ENCODE measurements at places on chromosomes 1 and 21.

GRCh38 chr1:214466403-214467077 is 84.9 kb downstream of the PTPN14 start:
- no peak for DNase-seq

DNA sequence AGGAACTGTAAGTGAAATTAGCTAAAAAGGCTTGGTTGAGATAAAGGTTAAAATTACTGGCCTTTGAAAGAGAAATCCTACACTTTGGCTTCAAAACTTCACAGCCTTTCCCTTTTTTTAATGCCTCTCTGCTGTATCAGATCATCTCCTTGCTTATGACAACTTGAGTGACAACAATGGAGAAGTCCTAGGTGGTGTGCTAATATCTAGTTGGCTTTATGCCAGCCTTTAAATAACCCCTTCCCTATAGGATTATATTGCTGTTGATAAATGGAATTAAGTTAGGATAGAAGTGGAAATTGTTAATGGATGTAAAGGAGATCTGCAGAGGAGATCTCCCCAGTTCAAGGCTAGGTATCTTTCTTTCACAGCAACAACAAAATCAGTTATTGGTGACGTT is 130.2 kb upstream of the ATP1B1 start:
- no peak for DNase-seq

GRCh38 chr1:112532064-112532463 is 23.3 kb downstream of the WNT2B start:
- DNase-seq, result no peak

GRCh38 chr21:43289966-43290365 is 121.2 kb downstream of the CRYAA start:
- no peak for DNase-seq

- DNase-seq, result no peak
Measured at GRCh38 chr1:177686933-177687332, 282.9 kb downstream of the SEC16B start.

GRCh38 chr21:33238565-33239255 is 9.0 kb downstream of the IFNAR2 start:
- no peak for DNase-seq

GRCh38 chr1:163444665-163445064 is 122.9 kb downstream of the NUF2 start:
- DNase-seq, result no peak

- no peak for DNase-seq
Measured at GRCh38 chr1:241611736-241612135, 28.4 kb downstream of the CHML start.

GRCh38 chr1:64948905-64949833 is 17.2 kb downstream of the JAK1 start:
- DNase-seq, result no peak

DNA sequence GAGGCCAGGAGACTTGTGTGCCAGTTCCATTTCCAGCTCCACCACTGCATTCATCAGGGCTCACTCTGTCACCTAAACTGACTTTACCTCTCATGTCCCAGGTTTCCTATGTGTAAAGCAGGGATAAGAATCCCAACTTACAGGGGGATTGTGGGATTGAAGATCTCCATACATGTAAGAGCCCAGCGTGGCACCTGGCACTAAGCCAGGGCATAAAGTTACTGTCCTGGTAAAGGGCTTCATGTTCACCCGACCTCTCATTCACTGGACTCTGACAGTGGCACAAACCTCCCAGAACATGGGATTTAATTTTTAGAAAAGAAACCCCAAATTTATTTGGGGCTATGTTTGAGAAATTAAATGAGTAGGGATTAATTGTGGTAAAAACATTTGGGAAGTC is 8.9 kb upstream of the IGFN1 start:
- no peak for DNase-seq

GRCh38 chr1:191662746-191663145 is 495.5 kb upstream of the RGS18 start:
- no peak for DNase-seq

Data from stimulated activated CD4-positive, alpha-beta T cell treated with anti-CD3 and anti-CD28 coated beads, Interleukin-1b, Interleukin-23, amount 100 ng/mL, for 4 hours (primary cell).